ENCODE measurements at places on chromosomes 2 and 18.

- no peak for DNase-seq
Observed at GRCh38 chr18:76378526-76379215, 116.4 kb downstream of the ZNF516 start.

DNA sequence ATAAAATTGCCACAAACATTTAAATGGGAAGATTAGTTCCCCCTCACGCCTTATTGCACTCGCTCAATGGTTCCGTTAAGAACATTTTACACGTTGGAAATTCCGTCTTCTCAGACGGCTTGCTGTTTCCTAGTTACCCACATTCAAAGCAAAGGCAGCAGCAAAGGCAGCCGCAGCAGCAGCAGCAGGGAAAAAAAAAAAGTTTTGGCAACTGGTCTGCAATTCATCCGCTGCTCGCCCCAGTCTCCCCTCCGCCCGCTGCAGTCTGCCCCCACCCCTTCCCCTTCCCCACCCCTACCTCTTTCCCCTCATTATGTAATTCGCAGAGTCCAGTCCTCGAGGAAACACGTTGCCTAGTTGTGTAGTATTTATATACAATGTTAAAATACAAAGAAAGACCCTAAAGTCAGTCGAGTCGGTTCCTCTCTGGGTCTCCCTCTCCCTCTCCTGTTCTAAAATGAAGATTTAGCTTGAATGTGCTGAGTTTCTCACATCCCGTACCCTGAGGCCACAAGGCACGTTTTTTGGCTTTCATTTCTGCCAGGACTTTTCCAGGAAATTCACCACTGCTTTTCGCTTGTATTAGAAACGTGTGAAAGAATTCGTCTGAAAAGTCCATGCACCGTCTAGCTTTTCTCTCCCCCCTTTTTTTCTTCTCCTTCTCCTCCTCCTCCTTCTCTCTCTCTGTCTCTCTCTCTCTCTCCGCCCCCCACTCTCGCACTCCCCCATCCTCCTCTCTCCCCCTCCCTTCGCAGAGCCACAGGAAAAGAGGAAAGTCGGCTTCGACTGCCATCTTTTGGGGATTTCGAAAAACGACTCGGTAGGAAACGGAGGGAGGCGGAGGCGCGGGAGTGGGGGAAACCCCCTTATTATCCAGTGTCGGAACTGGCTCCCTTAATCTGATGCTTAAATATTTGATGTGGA, 140.0 kb downstream of the MEIS1 start:
- DNase-seq = no peak

DNA sequence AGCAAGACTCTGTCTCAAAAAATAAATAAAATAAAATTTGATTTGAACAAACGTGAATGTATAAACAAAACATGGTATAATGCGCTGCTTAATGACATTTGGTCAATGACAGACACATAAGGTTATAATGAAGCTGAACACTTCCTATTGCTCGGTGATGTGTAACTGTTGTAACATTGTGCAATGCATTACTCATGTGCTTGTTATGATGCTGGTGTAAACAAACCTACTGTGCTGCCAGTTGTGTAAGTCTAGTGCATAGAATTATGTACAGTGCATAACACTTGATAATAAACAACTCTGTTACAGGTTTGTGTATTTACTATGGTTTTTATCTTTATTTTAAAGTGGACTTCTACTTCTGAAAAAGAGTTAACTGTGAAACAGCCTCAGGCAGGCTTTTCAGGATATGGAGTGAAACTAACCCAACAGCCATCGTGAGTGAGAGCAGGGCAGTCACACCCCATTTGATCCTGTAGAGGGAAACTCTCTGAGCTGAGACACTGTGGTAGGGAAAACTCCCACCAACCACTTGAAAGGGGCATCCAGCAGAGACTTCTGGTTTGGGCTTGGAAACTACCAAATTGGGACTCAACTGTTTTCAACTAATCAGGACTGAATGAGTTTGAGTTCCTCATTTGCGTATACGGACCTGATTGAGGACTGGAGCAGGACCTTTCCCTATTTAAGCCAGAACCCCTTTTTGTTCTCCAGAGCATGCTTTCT, 8.7 kb upstream of the RPRD1A start:
- DNase-seq = no peak

GRCh38 chr18:46736135-46736534, 20.7 kb downstream of the ST8SIA5 start:
- DNase-seq = no peak

DNA sequence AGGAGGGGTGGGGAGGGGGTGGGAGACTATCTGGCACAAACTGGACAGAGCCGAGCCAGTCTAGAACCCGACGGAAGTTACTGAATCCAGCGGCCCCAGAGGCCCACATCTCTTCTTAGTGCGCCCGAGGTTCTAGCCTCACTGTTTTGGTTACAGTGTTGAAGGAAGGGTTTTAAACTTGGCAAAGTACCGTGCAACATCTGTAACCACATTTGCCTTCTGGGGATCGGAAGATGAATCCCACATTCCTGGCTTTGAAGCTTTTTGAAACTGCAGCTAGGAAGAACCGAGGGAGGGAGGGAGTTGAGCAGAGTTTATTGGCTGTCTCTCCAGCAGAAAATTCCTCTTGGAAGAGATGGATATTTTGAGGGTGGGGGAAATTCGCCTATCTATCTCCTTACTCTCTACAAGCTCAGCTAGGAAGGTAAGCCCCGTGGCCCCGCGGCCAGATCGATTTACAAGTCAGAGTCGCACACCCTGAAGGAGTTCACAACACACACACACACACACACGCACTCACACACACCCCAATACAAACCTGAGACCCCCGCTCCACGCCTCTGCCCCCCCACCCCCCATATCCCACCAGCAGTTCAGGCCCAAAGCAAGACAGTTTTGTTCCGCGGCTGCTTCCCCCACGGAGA, 1.0 kb downstream of the ACVR1 start:
- DNase-seq = peak; percentile 2

- no peak for DNase-seq
Observed at GRCh38 chr2:23419171-23420090, 34.5 kb downstream of the KLHL29 start.

- no peak for DNase-seq
Observed at GRCh38 chr18:21134895-21135294, 23.3 kb upstream of the ROCK1 start.

GRCh38 chr2:170577356-170577755, 137.8 kb upstream of the SP5 start:
- DNase-seq = no peak

DNA sequence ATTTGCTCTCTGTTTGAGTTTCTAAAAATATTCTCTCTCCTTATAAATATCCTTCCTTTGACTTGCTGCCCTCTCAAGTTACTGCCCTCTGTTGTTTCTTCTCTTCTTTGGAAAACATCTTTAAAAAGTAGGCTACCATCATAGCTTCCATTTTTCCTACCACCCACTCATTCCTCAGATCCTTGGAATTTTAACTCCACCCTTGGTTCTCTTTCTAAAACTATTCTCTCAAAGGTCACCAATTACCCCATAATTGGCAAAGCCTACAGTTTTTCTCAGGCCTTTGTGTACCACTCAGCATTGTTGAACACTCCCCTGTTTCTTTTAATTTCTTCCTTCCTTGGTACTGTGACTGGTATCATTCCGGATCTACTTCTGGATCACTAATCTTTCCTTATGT, 43.0 kb upstream of the ITGAV start:
- DNase-seq = no peak

GRCh38 chr18:10213526-10213925, 240.9 kb upstream of the APCDD1 start:
- no peak for DNase-seq

GRCh38 chr18:68177807-68178702, 536.9 kb downstream of the TMX3 start:
- no peak for DNase-seq

- no peak for DNase-seq
Observed at GRCh38 chr2:136444323-136444722, 321.0 kb upstream of the THSD7B start.

DNA sequence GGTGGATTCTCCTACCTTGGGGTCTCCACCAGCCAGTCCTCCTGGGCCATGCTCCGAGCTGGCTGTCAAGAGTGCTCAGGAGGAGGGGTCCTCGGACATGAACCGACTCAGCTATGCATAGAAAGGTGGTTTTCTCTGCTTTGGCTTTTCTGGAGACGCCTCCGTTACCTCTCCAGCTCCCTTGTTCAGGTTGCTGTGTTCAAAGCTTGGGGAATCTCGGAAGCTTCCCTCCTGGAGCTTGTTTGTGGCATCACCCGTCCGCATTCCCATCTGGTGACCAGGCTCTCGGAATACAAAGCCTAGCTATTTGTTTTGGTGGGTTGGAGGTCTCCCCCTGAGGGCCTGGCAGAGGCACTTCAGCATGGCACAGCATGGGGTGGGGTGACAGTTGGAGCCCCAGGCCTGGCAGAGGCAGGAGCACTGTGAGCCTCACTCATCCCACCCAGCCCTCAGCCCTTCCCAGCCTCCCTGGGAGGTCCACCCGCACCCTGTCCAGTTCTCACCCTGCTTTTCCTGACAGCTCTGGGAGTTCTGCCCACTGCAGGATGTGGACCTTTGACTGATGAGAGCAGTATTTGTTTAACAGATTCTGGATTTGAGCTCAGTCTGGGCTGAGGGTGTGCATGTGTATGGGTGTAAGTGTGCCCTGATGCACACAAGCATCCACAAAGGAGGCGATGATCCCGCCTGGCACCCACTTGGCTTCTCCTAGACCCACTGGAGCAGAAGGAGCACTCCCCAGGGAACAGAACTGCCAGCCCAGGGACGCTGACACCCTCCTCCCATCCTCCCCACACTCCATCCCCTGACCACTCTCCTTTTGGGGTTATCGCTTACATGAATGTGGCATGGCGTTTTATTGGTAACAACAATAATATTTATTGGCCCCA, 107.3 kb upstream of the HS6ST1 start:
- no peak for DNase-seq

GRCh38 chr2:232894746-232895145, 24.7 kb downstream of the SNORC start:
- DNase-seq = no peak
